ENCODE measurements at places on chromosomes 12 and 14.

GRCh38 chr14:94391281-94391975 is 3.0 kb upstream of the SERPINA1 start:
- DNase-seq, result no peak

DNA sequence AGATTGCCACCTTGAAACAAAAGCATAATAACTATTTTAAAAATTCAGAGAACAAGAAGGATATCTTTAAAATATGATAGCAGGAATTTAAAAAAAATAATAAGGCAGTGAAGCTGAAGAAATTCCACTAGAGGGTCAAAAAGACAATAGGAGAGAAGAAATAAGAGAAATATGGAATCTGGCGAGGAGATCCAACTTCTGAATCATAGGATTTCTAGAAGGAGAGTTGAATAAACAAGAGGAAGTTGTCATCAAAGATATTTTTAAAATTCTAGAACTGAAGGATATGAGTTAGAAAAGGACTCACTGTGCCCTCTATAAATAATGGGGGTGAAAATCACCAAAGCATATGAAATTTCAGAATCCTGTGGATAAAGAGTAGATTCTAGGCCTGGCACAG is 26.8 kb upstream of the TOMM20L start:
- DNase-seq, result no peak

GRCh38 chr12:1132311-1132710 is 141.3 kb downstream of the ERC1 start:
- DNase-seq, result no peak

DNA sequence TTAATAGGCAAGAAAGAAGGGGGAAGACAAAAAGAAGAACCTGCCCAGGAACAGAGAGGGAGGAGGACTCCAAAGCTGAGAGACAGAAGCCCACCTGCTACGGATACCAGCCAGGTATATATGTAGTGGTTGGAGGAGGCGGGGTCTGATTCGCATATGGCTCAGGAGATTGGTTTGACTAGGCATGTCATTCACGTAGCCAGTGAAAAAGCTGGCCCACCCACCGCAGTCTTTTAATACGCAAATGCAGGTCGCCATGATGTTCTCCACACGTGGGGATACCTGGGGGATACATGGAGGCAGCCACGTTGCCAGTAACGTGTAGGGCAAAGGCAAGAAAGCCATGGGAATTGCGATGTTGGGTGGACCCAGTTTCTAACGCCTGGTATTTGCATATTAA is 73.2 kb downstream of the NTS start:
- DNase-seq, result no peak
